ENCODE measurements at places on chromosomes 4 and X. TPM values are rescaled to one million over a fixed set of nuclear protein-coding genes. Genes with fewer than 3 reads are reported as not detected.

Gene RGN
- 0.19 TPM for total RNA-seq

Gene MAD2L1
- total RNA-seq: 46.7 TPM

Gene RAB41
- not detected for total RNA-seq

Gene STAP1
- total RNA-seq: not detected

Measured in A375 (cell line).